ENCODE measurements at places on chromosomes 13 and 19.

DNA sequence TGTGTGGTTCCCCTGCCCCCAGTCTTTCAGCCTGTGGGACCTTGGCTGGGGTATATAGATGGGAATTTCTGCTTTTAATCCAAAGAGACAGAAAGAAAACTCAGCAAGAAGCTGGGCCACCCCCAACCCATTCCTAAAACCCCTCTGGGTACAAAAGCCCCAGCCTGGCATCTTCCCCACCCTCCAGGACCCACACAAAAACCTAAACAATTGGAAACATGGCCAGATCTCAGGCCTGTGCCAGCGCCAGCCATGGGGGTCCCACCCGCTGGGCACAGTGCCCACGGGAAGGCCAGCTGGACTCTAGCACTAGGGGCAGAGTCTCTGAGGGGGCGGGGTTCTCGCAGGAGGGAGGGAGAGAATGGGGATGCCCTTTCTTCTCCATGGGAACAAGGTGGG, 8.6 kb downstream of the LYL1 start:
- no peak for DNase-seq

DNA sequence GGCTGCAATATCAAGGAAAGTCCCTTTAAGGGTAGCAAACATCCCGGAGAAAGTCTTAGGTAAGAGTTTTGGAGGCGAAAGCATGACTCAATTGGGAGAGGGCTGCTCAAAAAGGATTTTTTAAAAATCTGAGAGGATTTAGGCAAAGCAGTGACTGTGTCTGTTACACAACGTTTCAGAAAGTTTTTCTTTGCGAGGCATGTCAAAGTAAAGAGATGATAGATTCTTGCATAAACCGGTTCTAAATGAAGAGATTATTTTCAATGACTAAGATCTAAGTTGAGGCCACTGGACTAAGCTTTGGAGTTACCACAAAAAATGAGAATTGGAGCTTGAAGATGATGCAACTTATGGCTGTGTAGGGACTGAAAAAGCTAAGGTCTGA, 43.7 kb upstream of the ENOX1 start:
- peak; percentile 98 for DNase-seq

DNA sequence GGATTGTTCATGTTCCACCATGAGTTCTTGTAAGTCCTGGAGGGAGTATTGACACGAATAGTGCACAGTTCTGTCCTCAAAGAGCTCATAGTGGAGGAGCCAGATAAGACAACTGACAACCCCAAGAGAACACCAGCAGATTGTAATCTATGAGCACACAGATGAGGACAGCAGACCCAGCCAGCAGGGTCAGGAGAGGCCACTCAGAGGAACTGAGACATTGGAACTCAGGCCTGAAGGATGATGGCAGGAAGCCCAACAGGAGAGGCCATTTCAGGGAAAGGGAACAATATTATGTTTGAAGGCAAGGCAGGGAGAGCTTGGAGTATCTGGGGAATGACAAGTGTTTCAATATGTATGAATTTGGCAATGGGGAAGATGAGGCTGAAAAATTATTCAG, 63.7 kb upstream of the IPO5 start:
- DNase-seq: no peak

- DNase-seq: no peak
These were observed 503.0 kb downstream of the PCDH17 start for GRCh38 chr13:58134525-58134924.

GRCh38 chr13:113877149-113877990, 13.5 kb upstream of the GAS6 start:
- DNase-seq: no peak

- DNase-seq: no peak
These were observed 91.1 kb downstream of the STOML3 start for GRCh38 chr13:38899571-38899970.

DNA sequence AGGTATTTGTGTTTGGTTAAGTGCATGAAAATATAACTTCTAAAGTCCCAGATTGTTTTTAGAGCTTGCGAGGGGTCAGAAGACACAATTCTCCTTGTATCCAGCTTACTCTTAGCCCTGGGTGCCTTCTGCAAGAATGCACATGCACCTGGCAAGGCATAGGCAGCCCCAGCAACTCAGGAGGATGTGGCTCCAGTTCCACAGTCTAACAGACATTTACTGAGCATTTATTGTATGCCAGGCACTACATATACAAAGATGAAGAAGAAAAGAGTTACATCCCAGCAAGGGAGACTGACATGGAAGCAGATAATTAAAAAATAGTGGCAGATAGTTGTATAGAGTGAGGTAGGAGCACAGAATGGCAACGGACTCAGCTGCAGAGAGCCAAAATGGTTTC, 101.1 kb upstream of the FRY start:
- DNase-seq: no peak

DNA sequence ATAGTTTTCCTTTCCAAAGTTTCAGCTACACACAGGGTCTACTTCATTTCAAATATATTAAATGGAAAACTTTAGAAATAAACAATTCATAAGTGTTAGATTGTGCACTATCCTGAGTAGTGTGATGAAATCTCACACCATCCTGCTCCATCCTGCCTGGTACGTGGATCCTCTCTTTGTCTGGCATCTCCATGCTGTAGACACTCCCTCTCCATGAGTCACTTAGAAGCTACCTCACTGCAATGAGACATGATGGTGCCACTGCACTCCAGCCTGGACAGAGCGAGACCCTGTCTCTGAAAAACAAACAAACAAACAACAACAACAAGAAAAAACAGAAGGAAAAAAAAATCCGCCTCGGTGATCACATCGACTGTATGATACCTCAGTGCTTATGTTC, 191.8 kb downstream of the PCCA start:
- peak; percentile 27 for DNase-seq

DNA sequence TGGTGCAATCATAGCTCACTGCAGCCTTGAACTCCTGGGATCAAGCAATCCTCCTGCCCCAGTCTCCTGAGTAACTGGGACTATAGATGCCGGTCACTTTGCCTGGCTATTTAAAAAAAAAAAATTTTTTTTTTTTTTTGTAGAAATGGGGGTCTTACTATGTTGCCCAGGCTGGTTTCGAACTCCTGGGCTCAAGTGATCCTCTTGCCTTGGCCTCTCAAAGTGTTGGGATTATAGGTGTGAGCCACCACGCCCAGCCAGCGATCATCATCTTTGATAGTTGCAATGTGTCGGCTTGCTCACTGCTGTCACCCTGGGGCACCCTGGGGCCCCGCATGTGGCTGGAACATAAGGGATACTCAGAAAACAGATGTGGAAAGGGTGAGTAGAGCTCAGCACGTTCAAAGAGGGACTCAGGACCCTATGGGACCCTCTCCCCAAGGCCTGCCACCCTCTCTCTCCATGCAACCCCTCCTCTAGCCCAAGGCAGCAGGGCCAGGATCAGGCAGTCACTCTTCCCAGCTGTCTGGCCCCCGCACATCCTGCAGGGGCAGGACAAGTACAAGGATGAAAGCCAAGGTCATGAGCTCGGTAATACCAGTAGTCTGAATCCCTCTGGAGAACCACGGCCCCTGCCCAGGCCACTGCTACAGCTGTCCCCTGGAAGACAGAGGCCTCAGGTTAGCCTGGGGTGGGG, 6.5 kb upstream of the CCL25 start:
- DNase-seq: no peak

- peak; percentile 93 for DNase-seq
These were observed 10.6 kb downstream of the RXFP2 start for GRCh38 chr13:31749929-31750328.

DNA sequence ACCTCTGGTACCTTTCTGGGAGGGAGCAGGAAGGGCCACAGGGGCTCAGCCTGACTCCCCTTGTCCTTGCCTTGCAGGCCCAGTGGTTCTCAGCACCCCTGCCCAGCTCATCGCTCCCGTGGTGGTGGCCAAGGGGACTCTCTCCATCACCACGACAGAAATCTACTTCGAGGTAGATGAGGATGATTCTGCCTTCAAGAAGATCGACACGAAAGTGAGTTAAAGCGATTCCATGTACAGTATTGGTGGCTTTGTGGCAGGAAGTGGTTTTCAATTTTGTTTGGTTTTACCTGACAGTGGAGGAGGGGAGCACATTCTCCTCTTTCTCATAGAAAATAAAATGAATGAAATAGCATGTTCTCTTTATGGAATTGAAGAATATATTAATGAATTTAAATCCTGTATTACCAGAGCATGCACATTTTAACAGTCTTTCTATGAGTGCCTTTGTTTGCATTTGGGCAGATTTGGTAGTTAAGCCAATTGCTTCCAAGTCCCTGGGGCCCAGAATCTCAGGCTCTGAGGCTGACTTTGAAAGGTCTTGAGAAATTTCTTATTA, 4.1 kb downstream of the MAB21L1 start:
- no peak for DNase-seq

- peak; percentile 38 for DNase-seq
These were observed 211.7 kb upstream of the STARD13 start for GRCh38 chr13:33497146-33497845.

- no peak for DNase-seq
These were observed 11.5 kb downstream of the HIPK4 start for GRCh38 chr19:40378509-40378908.

GRCh38 chr13:48132961-48133360, 38.1 kb upstream of the MED4 start:
- no peak for DNase-seq

DNA sequence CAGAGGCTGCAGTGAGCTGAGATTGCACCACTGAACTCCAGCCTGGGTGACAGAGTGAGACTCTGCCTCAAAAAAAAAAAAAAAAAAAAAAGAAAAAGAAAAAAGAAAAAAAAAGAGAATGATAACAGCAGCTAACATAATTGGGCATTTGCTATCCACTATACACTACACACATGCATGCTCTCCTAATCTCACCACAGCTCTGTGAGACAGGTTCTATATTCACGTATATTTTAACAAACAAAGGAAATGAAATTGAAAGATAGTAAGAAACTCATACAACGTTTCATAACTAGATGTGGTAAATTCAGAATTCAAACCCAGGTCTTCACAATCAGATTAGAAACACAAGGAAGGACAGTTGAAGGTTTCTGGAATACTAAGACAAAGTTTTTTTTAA, 265.7 kb downstream of the DIAPH3 start:
- no peak for DNase-seq

DNA sequence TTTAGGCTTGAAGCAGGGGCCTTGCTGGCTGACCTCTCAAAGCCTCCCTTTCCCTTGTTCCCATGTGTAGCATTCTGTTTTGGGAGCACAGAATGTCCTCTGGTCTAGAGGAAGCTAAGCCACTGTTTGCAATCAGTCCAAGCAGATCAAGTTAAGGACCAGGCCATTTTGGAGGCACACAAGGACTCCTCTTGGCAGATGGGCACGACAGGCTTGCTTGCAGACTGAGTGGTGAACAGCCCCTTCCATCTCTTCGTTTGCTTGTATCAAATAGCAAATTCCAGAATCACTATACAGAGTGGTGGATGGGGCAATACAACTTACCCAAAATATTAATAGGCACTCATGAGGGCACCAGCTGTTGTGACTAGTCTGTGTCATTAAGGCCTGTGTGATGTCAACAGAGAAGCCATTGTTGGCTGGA, 215.5 kb upstream of the SERP2 start:
- no peak for DNase-seq

DNA sequence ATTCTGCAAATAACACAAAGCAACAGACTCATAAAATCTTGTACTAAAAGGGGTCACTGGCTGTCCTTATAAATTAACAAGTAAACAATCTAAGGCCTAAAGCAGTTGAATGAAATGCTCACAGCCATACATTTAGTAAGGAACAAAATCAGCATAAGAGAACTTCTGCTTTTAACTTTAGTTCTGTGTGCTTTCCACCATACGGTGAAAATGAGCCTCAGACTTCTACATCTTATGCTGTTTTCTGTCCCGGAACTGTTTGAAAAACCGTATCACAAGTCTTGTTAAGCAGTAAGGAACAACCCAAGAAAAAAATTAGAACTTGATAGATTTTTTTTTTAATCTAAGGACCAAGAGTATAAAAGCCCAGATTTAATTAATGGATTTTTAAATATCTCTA, 549.1 kb upstream of the MIR17HG start:
- no peak for DNase-seq

- DNase-seq: no peak
These were observed 14.0 kb downstream of the GNA15 start for GRCh38 chr19:3149526-3150505.

- peak; percentile 28 for DNase-seq
These were observed 117.4 kb upstream of the FNDC3A start for GRCh38 chr13:48858122-48858902.

- no peak for DNase-seq
These were observed 933.1 kb downstream of the DIAPH3 start for GRCh38 chr13:59230484-59231264.

DNA sequence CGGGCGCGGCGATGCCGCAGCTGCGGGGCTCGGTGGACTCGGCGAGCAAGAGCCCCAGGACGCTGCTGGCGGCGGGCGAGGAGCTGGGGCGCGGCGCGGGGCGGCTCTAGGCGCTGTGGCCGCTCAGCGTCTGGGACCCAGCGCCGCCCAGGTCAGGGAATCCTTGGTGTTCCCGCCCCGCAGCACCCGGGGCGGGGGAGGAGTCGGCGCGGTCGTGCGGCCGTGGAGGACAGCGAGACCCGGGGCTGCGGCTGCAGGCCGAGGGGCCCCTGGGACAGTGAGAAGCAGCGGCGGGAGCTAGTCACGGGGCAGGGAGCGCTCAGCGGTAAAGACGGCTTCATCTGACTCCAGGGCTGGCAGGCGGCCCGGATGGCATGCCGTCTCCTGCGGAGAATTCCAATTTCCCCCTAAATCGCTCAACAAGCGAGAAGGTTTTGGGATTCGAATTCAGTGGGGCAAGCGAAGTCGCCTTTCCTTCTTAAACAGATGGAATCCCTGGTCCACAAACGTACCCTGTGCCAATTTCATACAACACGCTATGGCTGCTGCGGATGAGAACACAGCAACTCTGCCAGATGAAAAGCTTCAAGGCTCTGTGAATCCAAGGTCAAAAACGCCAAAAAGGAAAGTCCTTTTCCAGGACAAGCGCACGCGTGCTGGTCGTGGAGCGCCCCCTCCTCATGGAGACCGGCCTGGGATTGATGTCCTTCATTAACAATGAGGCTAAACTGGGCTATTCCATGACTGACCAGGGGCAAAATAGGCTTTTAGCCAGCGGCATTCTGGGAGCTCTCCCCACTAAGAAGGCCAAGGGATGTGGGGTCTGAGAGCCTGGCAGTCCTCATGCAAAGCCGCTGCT, 4.2 kb upstream of the ZSCAN4 start:
- DNase-seq: peak; percentile 44

DNA sequence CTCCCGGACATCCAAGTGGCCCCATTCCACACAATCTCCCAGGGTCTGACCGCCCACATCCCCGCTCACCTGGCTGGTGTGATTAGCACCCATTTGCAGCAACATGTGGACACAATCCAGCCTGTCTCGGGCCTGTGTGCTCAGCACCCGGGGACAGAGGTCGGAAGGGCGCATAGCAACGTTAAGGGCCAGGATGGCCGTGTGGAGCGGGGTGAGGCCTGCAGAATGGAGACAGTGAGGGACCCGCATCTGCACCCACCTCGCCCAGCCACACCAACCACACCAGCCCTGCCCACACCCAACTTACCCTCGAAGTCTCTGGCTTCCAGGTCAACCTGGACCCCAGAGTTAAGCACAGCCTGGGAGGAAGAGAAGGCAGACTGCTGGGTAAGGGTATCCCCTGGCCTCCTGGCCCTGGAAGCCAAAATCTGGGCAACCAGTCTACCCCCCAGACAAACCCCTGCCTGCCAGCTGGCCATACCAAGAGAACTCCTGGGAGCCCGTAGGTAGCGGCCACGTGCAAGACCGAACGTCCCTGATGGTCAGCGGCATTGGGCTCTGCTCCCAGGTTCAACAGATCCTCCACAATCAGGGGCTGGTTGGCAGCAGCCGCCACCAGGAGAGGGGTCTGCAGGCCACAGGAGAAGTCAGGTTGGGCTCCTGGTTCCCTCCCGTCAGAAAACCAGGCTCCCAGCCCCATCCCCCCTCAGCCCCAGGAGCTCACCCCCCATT, 4.3 kb downstream of the NFKBID start:
- no peak for DNase-seq
